Activated CD4-positive, alpha-beta T cell treated with anti-CD3 and anti-CD28 coated beads for 24 hours (primary cell): ENCODE measurements at places on chromosomes 6 and 20.

DNA sequence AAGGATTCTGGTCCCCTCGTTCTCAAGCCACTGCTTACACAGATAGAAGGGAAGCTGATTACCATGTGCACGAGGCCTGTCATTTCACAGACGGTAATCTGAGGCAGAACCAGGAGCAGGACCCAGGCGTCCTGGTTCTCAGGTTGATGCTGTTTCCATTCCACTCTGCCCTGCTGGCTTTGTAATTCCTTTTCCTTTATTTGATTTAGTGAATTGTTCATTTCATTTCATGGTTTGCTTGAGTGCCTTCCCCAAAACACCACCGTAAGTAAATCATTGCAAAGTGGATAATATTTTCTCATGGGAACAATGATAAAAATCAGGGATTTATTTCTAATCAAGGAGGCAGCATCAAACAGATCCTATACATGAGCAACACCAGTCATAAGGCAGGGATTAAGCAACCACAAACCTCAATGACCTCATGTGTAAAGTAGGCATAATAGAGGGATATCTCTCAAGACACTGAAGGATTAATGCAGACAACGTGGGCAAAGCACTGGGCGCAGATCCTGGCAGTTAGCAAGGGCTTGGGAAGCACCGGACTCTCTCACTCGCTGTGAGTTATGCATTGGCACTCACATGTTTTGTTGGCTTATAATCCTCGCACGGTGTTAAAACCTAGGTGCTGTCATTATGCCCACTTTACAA, 229.5 kb upstream of the FOXQ1 start:
- no peak for DNase-seq

DNA sequence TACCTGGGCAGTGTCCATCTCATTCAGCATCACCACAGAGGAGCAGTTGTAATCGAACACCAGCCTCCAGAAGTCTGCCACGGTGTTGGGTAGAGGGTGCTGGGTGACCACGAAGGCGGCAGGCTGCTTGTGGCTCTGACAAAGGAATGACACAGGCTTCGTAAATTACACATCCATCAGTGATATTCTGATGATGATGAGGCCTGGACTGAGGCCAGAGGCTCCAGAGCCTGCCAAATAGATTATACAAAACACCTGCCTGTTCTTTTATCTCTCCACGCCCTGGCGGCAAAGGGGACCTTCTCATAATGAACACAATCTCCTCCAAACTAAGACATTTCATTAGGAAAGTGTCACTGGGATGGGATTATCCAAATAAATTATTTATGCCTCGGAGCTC, 480.2 kb upstream of the CHD6 start:
- DNase-seq: no peak

GRCh38 chr20:32966382-32966781, 37.9 kb downstream of the SUN5 start:
- DNase-seq: no peak

DNA sequence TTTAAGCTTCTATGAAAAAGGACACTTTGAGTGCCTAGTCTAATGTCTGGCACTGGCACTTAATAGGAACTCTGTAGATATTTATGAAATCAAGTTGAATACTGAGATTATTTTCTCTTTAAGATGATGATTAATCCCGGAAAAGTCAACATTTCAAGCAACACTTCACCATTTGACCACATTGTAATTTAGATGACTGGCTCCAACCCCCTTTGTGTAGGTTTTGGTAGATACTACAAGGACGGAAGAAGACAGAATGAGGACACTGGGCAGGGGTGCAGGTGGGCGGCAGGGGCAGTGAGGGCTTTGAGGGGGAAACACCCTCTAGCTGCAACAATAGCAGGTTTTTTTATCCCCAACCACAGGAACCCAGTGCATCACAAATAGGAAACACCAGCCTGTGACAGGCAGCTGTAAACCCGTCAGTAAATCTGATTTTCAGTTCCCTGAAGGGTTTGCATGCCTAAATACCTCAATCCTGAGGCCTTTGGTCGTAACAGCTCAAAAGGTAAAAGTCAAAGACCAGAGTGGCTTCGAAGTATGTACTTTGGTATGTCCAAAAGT, 4.6 kb downstream of the DTNBP1 start:
- no peak for DNase-seq

DNA sequence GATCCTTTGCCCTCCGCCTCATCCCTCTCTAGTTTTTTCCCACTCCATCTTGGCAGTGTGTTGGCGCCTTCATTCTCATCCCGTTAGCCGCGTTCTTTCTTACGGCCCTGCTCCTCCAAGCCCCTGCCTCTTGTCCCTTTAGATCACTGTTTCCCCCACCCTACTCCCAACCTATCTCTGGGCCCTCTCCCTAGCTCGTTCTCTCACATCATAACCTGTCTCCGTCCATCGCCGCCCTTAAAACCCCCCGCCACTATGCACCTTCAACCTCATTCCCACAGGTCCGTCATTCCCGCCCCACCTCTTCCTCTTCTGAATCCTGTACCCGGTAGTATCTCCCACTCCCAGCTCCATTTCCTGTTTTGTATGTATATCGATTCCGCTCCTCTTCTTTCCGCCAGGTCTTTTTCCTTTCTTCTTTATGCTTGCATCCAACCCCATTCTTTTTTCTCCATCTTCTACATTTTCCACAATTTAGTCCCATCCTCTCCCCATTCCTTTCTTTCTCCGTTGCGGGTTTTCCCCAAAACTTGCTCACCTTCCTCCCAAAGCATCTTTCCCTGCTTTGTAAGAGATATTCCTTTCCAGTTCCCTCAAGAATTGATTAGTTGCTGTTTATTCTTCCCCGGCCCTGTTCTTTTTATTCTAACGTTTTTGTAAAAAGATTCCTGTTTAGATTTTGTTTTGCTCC, 671 bp downstream of the EFHC1 start:
- DNase-seq: no peak

- peak; percentile 59 for DNase-seq
Measured at GRCh38 chr6:3209114-3210023, 18.1 kb downstream of the TUBB2B start.

GRCh38 chr6:82484001-82484400, 120.4 kb downstream of the TPBG start:
- no peak for DNase-seq

GRCh38 chr6:145964948-145965366, 799 bp upstream of the SHPRH start:
- no peak for DNase-seq

- no peak for DNase-seq
Measured at GRCh38 chr6:56025795-56026194, 150.4 kb upstream of the BMP5 start.

DNA sequence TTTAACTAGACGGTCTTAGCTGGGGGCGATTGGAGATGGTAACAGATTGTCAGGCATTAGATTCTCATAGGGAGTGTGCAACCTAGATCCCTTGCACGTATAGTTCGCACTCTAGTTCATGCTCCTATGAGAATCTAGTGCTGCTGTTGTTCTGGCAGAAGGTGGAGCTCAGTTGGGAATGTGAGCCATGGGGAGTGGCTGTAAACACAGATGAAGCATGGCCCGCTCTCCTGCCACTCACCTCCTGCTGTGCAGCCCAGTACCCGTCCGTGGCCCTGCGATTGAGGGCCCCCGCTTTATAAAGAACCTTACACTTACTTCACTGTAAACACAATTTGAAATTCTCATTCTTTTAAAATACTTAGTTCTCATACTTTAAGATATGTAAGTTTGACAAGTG, 339.4 kb downstream of the CDH26 start:
- no peak for DNase-seq

- no peak for DNase-seq
Measured at GRCh38 chr20:40393197-40394079, 295.6 kb downstream of the MAFB start.

DNA sequence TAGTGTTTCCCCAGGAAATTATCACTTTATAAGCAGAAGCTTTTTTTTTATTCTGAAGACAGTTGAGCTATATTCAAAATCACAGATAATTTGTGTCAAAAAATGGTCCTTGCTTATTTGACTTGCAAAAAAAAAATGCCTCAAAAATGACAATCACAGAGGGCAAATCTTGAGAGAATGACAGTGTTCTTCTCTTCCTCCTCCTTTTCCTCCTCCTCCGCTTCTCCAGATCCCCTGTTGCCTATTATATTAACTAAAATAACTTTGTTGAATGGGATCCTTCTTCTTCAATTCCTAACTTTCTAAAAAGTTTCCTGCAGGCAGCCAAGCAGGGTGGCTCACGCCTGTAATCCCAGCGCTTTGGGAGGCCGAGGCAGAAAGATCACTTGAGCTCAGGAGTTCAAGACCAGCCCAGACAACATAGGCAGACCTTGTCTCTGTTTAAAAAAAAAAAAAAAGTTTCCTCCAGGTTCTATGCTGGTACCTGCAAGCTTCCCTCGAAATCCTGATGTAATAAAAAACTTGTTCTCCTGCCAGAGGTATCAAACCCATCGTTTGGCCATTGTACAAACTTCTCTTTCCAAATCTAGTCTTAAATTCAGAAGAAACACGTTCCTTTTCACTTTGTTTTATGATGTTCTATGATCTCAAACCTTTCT, 128.6 kb downstream of the IPCEF1 start:
- DNase-seq: no peak

DNA sequence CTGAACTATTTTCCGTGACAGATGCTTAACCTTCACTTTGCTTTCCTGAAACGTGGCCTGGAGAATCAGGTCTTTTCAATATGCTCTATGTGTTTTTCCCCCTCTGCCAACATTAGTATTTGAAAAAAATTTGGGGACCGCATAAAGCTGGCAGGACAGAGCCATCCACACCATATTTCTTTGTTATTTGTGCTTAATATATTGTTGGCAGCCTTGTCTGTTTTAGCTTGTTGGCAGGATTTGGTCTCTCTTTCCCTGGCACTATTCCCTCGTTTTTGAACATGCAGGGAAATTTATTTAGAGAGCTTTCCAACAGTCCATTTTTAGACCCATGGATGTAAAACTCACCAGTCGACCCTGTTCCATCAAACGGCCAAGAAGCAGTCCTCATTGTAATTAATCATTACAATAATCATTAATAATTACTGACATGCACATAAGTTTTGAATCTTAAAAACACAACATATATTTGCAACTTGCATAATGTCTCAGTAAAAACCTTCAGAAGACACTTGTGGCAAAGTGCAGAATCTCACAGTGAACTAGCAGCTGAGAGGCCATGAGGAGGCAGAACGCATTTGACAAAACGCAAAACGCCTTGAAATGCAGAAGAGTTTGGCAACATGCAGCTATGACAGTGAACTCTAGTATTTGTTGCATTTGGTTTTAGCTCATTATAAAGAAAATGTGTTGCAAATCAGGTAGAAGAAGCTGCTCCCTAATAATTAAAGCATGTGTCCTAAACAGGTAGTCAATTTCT, 514.2 kb downstream of the C6orf118 start:
- DNase-seq: no peak

DNA sequence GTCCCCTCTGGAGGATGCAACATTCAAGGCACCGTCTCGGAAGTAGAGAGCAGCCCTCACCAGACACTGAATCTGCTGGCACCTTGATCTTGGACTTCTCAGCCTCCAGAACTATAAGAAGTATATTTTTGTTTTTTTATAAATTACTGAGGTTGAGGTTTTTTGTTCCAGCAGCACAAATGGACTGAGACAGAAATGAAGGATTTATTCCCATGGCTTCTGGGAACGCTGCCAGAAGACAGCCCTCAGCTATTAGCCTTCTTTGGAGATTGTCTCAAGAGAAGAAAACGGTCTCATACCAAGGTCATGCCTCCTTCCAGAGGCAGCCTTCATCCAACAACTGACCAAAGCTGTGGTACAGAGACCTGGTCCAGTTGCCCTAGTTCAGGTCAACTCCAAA, 85.4 kb downstream of the CHMP4B start:
- no peak for DNase-seq

DNA sequence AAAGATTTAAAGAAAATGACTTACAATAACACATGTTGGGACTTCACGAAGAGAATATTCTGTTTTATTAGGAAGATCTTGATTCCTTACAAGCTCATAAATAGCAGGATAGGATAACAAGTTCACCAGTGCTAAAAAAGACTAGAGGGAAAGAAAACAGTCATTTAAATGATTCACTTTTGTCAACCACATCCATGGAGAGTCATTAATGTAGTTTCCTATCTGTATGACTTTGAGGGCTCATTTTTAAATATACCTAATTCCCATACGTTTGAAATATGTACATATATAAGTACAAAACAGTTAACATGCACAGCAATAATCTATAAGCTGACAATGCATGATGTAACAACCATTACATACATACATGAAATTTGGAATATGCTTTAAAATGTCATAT, 111.1 kb downstream of the TBC1D32 start:
- no peak for DNase-seq

- no peak for DNase-seq
Measured at GRCh38 chr6:71446470-71446869, 157.9 kb downstream of the OGFRL1 start.

DNA sequence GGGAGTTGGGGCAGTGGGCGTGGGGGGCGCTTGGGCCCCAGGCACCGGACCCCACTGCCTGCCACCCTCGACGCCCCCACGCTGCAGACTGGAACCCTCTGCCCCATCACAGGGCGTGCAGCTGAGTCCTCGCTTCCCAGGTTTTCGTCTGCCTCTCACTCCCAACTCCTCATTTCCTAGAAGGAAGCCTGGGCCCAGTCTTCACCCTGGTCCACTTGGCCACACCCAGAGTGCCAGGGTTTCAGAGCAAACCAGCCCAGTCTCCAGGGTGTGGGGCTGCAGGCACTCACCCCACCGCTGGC, 30.3 kb downstream of the FRMD1 start:
- no peak for DNase-seq

GRCh38 chr6:79894939-79895338, 52.4 kb downstream of the ELOVL4 start:
- DNase-seq: no peak

GRCh38 chr6:22102671-22103070, 194.2 kb downstream of the PRL start:
- DNase-seq: no peak

- no peak for DNase-seq
Measured at GRCh38 chr6:46137387-46137786, 7.6 kb downstream of the ENPP4 start.

- DNase-seq: no peak
Measured at GRCh38 chr6:70669133-70669532, 1.4 kb downstream of the SMAP1 start.

DNA sequence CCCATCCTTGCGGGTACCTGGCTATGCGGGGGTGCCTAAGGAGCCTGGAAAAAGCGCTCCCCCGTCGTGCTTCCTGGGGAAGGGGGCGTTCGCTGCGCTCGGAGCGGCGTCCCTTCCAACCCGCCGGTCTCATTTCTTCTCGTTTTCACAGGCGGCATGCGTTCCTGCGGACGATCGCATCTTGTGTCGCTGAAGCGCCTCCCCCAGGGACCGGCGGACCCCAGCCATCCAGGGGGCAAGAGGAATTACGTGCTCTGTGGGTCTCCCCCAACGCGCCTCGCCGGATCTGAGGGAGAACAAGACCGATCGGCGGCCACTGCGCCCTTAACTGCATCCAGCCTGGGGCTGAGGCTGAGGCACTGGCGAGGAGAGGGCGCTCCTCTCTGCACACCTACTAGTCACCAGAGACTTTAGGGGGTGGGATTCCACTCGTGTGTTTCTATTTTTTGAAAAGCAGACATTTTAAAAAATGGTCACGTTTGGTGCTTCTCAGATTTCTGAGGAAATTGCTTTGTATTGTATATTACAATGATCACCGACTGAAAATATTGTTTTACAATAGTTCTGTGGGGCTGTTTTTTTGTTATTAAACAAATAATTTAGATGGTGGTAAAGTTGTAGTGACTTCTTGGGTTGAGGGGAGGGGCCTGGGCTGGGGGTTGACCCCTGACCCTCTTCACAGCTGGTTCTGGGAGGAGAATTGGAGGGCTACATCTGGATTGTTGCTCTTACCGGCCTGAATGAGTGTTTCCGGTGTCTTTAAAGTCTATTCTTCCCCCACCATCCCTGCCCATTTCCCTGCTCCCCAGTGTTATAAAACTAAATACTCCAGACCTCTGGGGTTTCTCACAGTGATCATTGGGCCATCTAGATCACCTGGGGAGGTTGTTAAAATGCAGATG, 1.1 kb downstream of the ID1 start:
- DNase-seq: no peak
